ENCODE measurements at places on chromosomes 6 and 20. TPM values are rescaled to one million over a fixed set of nuclear protein-coding genes. Genes with fewer than 3 reads are reported as not detected.
A peak's percentile ranks its signal among the peaks of the same experiment; 100 is the strongest.

DNA sequence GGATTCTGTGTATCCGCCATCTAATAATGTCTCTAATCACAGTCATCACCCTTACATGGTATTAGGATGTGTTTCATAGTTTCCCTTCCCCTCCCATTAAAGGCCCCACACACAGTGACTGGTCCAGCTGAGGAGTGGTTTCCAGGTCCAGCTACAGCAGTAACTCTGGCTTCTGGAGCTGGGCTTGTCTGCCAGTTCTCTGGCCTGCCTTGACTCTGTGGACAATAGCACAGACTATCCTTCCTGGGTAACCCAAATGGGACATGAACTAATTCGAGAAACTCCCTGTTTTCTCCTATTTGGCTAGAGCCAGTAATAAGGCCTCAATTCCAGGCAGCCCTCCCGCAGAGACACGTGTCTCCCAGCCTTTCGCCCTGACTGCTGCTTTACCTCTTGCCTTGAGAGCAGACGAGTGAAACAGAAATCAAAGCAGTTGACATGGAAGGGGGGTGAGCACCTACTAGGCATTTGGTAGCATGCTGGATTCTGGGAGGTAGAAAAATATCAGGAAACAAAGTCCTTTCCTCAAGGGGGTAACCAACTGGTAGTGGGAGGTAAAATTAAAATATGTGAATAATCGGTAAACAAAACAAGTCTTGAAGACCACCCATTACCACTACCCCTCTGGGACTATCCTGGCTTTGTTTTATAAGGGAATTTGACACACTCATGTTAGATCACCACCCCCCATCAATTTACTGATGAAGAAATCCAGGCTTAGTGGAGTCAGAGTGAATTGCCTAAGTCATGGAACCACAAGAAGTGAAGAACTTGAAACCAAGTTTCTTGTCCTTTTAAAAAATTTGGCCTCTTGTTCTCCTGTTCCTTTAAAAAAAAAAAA lies 1.2 kb downstream of the TRAF3IP2 start:
- peak; percentile 94 for DNase-seq

DNA sequence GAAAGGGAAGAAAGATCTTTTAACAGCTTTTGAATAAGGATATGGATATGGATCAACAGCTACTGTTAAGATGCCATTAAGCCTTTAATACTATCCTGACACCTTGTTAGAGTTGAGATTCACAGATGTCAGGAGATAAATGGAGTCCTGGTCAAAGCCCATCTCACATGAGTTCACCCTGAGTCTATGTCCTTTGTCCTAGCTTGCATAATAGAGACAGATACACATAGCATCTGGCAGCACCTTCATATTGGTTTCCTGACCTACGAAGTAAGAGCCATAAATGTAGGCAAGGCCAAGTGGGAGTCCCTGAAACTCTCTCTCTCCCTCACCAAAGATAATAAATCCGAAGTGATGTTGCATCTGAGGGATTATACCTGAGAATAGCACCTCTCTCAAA lies 79.1 kb upstream of the F13A1 start:
- DNase-seq = no peak

- DNase-seq = no peak
Measured at GRCh38 chr6:159097256-159097655, 52.5 kb upstream of the TAGAP start.

GRCh38 chr6:8556370-8557013 lies 121.1 kb upstream of the SLC35B3 start:
- no peak for DNase-seq

- no peak for DNase-seq
Measured at GRCh38 chr6:90701146-90701781, 114.4 kb upstream of the MAP3K7 start.

DNA sequence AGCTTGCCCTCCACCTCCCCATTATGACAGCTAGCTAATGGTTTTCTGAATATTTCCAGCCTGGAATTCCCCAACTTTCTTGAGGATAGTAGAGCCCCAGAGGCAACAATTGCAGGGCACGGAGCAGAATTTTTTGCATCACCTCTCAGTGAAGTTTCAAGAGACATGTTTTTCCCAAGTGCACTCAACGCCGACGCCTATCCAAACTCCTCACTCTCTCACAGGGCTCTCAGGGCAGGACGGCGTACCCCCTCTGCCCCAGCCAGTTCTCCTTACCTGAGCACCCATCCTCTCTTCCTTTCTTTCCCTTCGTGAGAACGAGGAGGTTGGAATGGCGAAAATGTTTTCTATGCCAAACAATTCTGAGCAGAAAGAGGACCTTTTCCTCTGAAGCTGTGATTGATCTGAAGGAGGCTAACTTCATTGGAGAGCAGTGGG lies 83.1 kb upstream of the FOXQ1 start:
- no peak for DNase-seq

- peak; percentile 54 for DNase-seq
Measured at GRCh38 chr6:63272397-63272796, 47.4 kb downstream of the LGSN start.

DNA sequence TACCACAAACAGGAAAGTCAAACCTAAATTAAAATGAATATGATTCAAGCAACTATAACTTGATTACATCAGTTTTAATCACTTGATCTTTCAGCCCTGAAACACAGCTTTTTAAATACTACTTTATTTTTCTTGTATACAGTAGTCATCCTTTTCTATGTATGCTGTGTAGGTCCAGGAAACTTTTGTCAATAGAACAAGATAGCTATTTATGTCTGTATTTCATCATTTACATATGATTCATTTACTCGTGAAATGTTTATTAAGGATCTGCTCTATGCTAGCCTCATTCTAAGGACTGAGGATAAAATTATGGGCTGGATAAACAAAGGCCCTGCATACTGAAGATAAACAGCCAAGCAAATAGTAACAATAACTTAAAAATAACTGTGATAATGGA lies 930.2 kb downstream of the TFAP2A start:
- DNase-seq = no peak

DNA sequence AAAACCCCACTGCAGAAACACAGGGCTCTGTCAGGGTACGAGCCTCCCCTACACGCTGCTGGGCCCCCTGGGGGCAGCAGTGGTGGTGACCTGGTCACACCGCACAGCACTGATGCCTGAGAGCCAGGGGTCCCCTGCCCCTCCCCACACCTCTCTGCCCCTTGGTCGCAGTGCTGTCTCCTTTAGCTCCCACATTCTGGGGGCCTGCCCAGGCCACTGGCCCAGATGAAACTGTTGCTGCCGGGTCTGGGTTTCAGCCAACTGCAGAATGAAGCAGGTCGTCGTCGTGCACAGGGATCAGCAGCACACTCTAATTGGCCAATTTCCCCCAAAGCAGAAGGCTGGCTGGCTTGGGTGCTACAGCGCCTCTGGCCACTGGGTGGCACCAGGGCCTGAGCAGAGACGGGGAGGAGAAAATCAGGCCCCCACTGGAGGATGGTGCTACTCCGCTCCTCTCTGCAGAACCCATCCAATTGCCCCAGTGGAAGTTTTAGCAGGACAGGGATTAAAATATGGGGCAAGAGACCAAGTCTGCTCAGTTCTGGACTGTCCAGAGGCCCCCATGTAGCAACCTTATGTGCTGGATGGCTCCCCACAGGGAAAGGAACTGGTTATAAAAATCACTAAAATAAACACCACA lies 26.1 kb downstream of the DIDO1 start:
- DNase-seq = peak; percentile 84

GRCh38 chr6:132607544-132608233 lies 16.4 kb downstream of the TAAR2 start:
- DNase-seq = no peak

GRCh38 chr6:878179-878578 lies 185.2 kb upstream of the EXOC2 start:
- DNase-seq = no peak

DNA sequence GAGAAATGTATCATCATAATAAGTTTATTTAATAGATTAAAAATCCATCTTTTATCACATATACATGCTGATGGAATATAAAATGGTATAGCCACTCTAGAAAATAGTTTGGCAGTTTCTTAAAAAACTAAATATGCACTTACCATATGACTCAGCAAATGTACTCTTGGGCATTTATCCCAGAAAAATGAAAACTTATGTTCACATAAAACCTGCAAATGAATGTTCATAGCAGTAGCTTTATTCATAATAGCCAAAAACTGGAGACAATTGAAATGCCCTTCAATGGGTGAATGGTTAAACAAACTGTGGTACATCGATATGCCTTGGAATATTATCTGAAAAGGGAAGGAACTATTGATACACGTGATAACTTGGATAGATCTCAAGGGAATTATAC lies 6.4 kb upstream of the NCOA7 start:
- DNase-seq = no peak

GRCh38 chr6:37362101-37362828 lies 8.5 kb downstream of the RNF8 start:
- DNase-seq = no peak

DNA sequence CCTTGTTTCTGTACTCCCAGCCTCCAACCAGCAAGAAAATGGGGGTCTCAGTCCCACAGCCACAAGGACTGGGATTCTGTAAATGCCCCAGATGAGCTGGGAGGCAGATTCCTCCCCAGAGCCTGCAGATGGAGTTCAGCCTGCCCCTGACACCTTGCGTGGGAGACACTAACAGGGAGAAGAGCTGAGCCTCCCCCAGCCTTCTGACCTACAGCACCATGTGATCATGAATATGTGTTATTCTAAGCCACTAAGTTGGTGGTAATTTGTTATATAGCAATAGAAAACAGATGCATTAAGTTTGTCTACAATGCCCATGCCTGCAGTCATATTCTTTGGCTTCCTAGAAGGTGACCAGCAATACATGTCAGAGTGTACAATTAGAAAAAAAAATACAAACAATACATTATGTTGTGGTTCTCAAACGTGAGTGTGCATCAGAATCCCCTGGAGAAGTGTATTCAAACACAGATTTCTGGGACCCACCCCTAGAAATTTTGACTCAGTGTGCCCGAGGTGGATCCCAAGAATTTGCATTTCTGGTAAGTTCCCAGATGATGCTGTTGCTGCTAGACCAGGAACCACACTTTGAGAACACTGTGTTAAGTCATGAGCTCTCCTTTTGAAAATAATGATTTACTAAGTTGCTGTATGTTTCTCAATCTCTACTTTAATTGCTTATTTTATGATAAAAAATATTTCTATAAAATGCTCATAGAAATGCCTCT lies 39.9 kb downstream of the SLC22A3 start:
- DNase-seq = no peak

DNA sequence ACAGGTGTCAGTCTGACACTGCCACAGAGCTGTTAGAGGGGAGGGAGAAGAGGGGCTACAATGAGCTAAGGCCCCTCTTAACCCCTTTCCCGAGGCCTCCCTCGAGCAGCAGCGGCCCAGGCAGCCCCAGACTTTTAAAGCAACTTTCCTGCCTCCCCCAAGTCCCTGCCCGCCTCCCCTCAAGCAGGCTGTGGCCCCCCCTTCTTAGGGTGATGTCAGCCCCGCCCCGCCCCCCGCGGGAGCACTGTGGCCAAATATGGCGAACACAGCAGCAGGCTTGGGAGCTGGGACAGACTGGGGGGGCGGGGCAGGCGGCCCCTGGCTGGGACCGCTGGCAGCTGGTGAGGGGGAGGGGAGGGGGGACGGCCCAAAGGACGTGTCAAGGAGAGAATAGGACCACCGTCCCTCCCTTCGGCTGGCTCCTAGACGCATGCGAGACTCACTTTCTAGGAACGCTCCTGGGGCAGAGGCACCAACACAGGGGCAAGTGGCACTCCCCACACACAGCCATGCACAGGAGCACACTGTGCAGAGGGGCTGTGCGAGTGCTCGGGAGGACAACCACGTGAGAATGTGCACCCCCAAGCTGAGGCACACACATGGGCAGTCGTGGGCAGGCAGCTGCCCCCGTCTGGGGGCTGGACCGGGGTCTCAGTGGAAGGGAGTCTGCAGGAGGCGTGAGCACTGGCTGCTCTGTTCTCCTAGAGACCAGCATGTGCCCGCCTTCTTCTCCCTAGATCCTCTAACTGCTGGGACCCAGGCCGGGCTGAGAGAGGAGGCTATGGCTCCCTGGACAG lies 6.7 kb downstream of the TEAD3 start:
- DNase-seq = peak; percentile 93

GRCh38 chr20:33808388-33808787 lies 2.8 kb upstream of the CHMP4B start:
- no peak for DNase-seq

GRCh38 chr6:87152526-87152955 lies 2.8 kb upstream of the ZNF292 start:
- DNase-seq = no peak

- no peak for DNase-seq
Measured at GRCh38 chr6:109747221-109747620, 56.1 kb downstream of the FIG4 start.

DNA sequence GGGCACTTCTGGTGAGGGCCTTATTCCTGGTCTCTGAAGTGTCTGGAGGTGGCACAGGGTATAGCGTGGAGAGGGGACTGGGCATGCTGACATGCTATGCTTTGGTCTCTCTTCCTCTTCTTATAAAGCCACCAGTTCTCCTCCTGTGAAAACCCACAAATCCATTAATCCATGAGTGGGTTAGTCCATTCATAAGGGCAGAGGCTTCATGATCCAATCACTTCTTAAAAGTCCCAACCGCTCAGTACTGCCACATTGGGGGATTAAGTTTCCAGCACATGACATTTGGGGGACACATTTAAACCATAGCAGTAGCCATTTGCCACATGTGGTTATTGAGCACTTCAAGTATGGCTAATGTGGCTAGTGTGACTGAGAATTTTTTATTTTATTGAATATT lies 3.8 kb upstream of the TRIB3 start:
- no peak for DNase-seq

DNA sequence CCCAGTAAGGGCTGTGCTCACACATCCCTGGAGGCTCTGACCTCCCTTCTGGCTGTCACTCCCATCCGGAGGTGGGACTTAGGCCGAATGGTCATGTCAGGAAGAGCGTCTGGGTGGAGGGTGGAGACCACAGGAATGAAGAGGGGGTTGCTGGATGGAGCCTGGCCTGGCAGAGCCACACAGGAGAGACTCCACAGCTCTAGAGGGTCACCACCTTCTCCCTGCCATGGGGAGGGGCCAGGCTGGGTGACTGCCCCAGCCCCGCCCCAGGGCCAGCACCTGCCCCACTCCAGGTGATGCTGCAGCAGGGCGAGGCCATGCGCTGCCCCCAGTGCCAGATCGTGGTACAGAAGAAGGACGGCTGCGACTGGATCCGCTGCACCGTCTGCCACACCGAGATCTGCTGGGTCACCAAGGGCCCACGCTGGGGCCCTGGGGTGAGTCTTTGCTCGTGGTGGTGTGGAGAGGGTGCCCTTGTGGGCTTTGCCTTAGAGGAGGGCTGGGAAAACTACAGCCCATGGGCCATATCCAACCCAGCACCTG lies 20.6 kb downstream of the RBCK1 start:
- DNase-seq = no peak

- DNase-seq = no peak
Measured at GRCh38 chr6:25435416-25435985, 156.3 kb downstream of the CARMIL1 start.

GRCh38 chr20:63158845-63159244 lies 57.1 kb downstream of the YTHDF1 start:
- DNase-seq = no peak

GRCh38 chr6:13065581-13065980 lies 262.8 kb downstream of the TBC1D7 start:
- peak; percentile 49 for DNase-seq

Gene ABHD16B
- total RNA-seq = not detected

Gene DCBLD1
- total RNA-seq = 6.8 TPM

Gene ELMO2
- total RNA-seq = 30.1 TPM

Gene TOX2
- total RNA-seq = 0.44 TPM

Gene GPR6
- not detected for total RNA-seq
